ENCODE measurements at places on chromosomes 5 and 9.

DNA sequence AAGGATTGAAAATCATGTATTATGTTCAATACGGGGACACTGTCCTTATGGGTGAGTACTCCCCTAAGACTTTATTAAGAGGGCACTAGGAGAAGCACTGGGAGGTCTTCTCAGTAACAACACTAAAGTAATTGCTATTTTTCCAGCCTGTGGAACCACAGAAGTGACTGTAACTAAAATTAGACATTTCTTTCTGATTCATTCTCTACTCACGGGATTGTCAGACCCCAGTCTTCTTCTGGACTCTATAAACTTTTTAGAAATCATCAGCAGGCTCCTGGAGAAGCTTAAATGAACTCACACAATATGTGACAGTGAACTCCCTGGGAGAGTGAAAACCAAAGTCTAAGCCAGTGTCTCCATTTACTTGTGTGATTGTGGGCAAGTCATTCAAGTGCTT, 14.5 kb downstream of the TLR4 start:
- DNase-seq = no peak

DNA sequence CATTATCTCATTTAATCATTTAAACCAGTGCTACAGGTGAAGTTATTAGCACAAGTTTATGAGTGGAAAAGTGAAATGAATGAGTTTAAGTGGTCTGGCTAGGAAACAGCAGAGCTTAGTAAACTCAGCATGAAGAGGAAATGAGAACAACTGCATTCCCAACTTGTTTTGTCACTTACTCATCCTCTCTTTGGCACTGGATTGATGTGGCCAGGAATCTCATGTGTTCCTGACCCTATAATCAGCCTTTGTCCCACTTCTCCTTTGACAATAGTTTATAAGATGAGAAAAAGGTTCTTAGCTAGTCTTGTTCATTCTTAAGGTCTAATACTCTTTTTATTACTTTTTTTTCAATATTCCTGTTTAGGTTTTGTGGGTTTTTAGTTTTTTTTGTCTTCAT, 559.2 kb upstream of the TLE4 start:
- DNase-seq = peak; percentile 54

- no peak for DNase-seq
Measured at GRCh38 chr9:119601632-119602031, 232.4 kb upstream of the BRINP1 start.

DNA sequence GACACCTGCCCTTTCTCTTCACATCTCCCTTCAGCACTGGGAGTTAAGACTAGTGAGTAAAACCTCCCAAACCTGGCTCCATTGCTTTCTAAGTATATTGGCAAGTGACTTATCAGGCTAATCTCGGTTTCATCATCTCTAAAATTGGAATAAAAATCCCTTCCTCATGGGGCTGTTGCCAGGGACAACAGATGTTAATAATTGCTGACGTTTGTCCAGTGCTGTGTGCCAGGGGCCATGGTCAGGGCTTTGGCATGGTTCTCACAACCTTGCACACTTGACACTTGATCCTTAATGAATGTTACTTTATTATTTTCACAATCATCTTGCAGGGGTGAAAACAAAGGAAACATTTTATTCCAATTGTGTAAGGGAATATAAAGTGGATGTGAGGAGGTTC, 1262.0 kb upstream of the WWC1 start:
- no peak for DNase-seq

- no peak for DNase-seq
Measured at GRCh38 chr9:130095872-130096271, 42.2 kb downstream of the GPR107 start.

Data from non-pigmented ciliary epithelial cell (primary cell).